Thyroid gland (tissue), 4 donors: ENCODE measurements at places on chromosomes 6 and 20. TPM values are rescaled to one million over a fixed set of nuclear protein-coding genes. Genes with fewer than 3 reads are reported as not detected.
A peak's percentile ranks its signal among the peaks of the same experiment; 100 is the strongest.

The ADAM33 gene
- 24.5 TPM for total RNA-seq

The PTCRA gene
- not detected for total RNA-seq

DNA sequence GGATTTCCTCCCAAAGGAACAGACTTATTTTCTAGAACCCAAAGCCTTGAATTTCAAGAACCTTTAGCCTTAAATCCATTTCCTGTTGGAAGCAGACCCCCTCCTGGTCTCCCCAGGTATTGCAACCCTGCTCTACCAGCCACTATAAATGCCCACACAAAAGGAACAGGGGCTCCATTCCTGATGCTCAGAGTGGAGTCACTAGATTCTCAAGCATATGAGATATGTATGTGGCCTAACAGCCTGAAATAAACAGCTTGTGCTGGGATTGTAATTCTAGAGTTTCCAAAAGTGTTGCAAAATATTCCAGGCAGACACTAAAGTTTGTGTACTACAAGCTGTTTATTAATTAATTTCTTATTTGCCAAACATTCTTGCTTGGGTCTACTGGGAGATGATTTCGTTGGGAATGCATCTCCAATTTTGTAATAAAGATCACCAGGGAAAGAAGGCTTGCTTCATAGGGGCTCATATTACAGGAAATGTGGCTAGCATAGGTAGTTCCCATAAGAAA lies 44.8 kb downstream of the RIPOR3 start:
- H3K27me3 ChIP-seq: no peaks in the 10 kb centered on the region
- H3K4me3 ChIP-seq: no peak overlapping the region
- H3K27ac ChIP-seq: peak overlapping the region; percentile 87
- H3K36me3 ChIP-seq: no peaks in the 10 kb centered on the region

GRCh38 chr6:151805286-151805840 lies 2.1 kb upstream of the ESR1 start:
- H3K4me1 ChIP-seq: peaks cover 3% of the 10 kb centered on the region
- peak; percentile 34 for DNase-seq
- H3K4me3 ChIP-seq: no peak overlapping the region
- H3K27me3 ChIP-seq: no peaks in the 10 kb centered on the region
- H3K27ac ChIP-seq: peak overlapping the region; percentile 41

The NNAT gene
- total RNA-seq: 1.6 TPM

GRCh38 chr6:104017410-104018381 lies 842.0 kb downstream of the HACE1 start:
- no peaks in the 10 kb centered on the region for H3K4me1 ChIP-seq
- no peaks in the 10 kb centered on the region for H3K36me3 ChIP-seq
- no peak for DNase-seq

GRCh38 chr20:41234041-41234440 lies 83.5 kb downstream of the ZHX3 start:
- no peaks in the 10 kb centered on the region for H3K27me3 ChIP-seq
- no peak overlapping the region for H3K4me3 ChIP-seq
- DNase-seq: no peak
- H3K4me1 ChIP-seq: peaks cover 36% of the 10 kb centered on the region

DNA sequence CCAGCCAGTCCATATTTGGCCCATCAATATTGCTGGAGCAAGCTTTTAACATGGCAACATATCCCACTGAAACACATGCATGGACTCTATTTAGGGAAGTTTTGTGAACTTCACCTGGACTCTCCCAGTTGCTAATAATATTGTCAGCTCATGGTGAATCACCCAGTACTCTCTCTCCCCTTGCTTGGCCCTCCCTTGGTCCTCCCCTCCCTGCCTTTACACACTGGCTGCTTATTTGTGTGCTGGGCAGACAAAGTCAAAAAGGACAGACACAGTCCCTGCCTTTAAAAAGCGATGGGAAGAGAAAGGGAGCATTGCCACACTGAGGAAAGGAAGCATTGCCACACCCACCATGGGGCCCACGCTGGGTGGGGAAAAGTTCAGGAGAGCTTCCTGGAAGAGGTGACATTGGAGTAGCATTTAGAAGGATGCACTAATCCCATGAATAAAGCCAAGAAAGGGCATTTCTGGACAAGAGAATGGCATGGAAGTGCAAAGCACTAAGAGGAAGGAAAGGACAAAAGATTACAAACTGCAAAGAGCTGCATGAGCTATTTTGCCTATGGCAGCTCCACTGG lies 143.4 kb upstream of the EXOC2 start:
- H3K27me3 ChIP-seq: no peaks in the 10 kb centered on the region
- H3K27ac ChIP-seq: no peak overlapping the region
- no peaks in the 10 kb centered on the region for H3K36me3 ChIP-seq
- no peaks in the 10 kb centered on the region for H3K4me1 ChIP-seq

DNA sequence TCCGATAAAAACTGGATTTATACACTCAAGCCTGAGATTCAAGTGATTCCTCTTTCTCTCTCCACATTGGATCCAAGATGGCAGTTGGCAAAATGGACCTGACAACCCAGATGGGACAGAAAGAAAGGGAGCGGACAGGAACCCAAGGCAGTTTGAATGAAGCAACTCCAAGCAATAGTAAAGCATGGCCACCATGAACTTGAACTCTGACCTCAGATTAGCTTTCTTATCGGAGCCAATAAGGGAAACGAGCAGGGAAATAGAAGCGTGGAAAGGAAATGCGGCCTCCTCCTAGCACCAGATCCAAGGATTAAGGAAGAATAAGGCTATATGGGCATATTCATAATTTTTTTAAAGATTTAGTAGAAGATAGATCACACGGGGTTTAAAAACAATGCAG lies 213.4 kb upstream of the RIN2 start:
- no peaks in the 10 kb centered on the region for H3K36me3 ChIP-seq
- no peak for DNase-seq
- H3K4me1 ChIP-seq: no peaks in the 10 kb centered on the region
- no peak overlapping the region for H3K4me3 ChIP-seq
- H3K27ac ChIP-seq: no peak overlapping the region

The TREML1 gene
- not detected for total RNA-seq

The ENTPD6 gene
- 75.6 TPM for total RNA-seq

GRCh38 chr20:57711311-57711712 lies 1.5 kb upstream of the PMEPA1 start:
- peak overlapping the region; percentile 87 for H3K4me3 ChIP-seq
- DNase-seq: no peak
- peak overlapping the region; percentile 94 for H3K27ac ChIP-seq
- H3K4me1 ChIP-seq: peaks cover 23% of the 10 kb centered on the region
